ENCODE measurements at places on chromosomes 4 and X. TPM values are rescaled to one million over a fixed set of nuclear protein-coding genes. Genes with fewer than 3 reads are reported as not detected.

- no peaks in the 10 kb centered on the region for H3K36me3 ChIP-seq
- DNase-seq: no peak
- no peaks in the 10 kb centered on the region for H3K27me3 ChIP-seq
- peak overlapping the region; percentile 92 for H3K27ac ChIP-seq
- H3K4me3 ChIP-seq: peak overlapping the region; percentile 83
Observed at GRCh38 chrX:154370300-154371016, 4.0 kb downstream of the FLNA start.

DNA sequence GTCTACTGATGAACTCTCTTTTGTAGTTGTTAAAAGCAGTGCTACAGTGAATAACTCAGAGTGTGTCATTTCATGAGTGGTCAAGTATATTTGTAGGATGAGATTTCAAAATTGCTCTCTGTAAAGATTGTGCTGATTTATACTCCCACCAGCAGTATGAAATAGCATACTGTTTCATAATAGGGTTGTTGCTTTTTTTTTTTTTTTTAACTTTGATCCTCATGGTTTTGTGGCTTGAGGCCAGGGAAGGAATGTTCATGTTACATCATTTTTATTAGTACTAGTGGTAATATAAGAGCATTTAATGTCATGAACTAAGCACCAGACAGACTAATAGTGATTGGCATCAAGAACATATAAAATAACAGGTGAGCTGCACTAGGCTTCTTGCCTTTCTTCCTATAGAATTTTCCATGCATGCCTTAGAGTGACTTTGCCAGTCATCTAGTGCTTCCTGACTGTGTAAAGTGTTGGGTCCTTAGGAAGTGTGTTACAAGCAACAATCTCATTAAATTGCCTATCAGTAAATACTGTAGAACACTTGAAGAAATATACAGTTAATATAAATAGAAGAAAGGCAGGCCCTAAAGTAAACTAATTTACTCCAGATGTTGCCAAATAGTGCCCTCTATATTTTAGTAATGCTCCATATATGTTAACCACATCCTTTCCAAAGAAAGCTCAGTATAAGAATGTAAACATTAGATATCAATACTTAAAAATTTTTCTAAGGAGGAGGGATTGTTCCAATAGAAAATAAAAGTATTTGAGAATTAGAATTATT, 38.6 kb upstream of the MSMO1 start:
- H3K27ac ChIP-seq: no peak overlapping the region
- no peaks in the 10 kb centered on the region for H3K4me1 ChIP-seq
- H3K36me3 ChIP-seq: peaks cover 10% of the 10 kb centered on the region
- no peaks in the 10 kb centered on the region for H3K27me3 ChIP-seq

DNA sequence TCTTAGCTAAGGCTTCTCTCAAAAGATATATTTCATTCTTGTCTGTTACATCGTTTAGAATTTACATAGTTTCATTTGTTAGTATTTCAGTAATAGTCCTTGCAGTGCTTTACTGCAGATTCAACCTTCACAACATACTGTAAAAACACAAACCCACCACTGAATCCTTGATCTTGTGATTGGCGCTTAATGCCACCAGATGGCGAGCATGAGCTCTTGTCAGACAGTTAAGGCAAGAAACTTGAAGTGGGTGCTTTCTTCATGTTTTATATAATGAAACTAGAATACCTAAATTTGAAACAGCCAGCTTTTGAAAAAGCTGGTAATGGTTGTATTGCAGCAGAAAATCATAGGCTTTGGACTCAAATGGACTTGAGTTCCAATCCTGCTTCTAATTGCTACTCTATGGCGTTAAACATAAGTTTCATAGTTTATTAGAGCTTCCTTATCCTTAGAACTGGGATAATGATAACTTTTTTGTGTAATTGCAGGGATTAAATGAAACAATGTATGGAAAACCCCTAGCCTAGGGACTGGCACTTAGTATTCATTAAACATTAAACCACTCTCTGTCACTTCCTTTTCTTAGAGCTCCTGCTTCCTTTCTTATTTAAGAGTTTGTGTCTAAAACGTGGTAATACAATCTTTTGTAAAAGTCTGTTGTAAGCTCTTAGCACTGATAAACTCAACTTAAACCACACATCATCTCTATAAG, 95.1 kb downstream of the USP9X start:
- no peak overlapping the region for H3K27ac ChIP-seq
- no peak overlapping the region for H3K4me3 ChIP-seq
- DNase-seq: no peak
- H3K36me3 ChIP-seq: no peaks in the 10 kb centered on the region
- H3K4me1 ChIP-seq: no peaks in the 10 kb centered on the region
- H3K27me3 ChIP-seq: no peaks in the 10 kb centered on the region

DNA sequence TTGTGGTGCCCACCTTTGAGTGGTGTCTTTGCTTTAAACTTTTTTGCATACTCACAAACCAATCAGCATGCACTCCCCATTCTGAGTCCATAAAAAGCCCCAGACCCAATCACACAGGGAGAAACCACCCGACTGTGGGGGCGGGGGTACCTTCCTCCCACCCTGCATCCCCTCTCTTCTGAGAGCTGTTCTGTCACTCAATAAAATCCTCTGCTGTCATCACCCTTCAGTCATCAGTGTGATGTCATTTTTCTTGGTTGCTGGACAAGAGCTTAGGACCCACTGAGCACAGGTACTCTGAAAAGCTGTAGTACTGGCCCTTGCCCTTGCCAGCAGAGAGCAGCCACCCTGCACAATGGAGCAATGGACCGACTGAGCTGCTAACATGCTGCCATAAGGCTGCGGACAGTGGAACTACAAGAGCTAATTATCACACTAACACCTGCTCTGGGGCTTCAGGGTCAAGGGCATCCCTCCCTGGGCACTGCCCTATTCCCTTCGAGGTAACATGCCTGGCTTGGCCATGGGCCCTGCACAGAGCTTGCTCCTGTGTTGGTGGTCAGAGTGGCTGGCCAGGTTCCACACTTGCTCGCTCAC, 62.9 kb upstream of the PGRMC2 start:
- no peak for DNase-seq
- H3K36me3 ChIP-seq: no peaks in the 10 kb centered on the region
- no peak overlapping the region for H3K4me3 ChIP-seq
- peaks cover 13% of the 10 kb centered on the region for H3K4me1 ChIP-seq
- H3K27me3 ChIP-seq: no peaks in the 10 kb centered on the region

DNA sequence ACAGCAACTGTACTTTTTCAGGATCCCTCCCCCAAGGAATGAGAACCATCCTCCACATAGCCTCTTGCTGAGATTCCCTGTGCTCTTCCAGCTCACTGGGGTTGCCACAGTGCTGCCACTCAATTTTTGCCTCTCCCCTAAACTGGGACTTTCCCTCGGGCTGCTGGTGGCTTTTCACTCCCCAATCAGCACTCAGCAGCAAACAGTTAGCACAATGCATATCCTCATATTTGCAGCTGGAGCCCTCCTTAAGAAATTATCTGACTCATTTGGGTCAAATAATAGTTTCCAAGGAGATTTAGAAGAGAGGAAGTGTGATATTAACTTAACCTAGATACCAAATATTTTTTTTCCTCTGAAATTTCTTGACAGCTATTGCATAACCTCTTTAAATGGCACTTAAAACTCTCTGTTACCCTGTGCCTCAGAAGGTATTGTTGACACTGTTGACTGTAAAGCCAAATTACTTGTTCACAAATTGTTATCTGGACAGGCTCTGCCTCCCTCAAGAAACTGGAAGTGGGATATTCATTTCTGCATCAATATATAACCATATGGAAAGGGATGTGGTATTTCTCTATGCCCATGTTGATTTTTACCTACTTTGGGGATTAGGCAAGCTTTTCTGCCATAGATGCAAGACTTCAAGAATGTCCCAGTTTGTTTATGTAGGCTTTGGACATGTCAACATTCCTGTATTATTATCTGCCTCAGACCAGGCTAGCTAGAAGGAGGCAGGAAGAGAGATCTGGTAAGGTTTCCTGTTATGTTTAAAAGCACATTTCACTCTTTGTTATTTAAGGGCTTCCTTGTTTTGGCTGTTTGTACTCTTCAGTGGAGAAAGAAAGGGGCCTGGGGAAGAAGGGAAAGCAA, 58.0 kb downstream of the SEPTIN11 start:
- no peaks in the 10 kb centered on the region for H3K36me3 ChIP-seq
- no peak for DNase-seq
- H3K27me3 ChIP-seq: no peaks in the 10 kb centered on the region
- no peak overlapping the region for H3K4me3 ChIP-seq
- H3K27ac ChIP-seq: no peak overlapping the region

DNA sequence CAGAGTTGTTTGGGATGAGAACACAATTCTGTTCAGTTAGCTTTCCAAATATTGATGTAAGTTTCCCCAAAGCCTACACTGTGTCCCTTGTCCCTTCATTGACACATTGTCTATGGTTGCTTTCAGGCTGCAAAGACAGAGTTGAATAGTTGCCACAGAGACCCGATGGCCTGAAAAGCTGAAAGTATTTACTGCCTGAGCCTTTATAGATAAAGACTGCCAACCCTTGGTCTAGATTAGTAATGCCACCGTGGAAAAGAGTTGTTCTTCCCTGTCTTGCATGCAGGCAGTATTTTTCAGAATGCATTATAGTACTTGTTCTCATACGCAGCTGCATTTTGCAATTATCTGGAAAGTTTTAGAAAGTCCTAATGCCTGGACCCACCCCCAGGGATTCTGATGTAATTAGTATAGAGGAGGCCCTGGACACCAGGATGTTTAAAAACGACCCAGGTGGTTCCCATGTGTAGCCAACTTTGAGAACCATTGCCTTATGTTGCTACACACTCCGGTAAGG, 180.8 kb downstream of the FRMPD4 start:
- no peak overlapping the region for H3K27ac ChIP-seq
- no peak overlapping the region for H3K4me3 ChIP-seq
- no peaks in the 10 kb centered on the region for H3K36me3 ChIP-seq
- no peaks in the 10 kb centered on the region for H3K4me1 ChIP-seq
- no peak for DNase-seq

GRCh38 chr4:152278505-152279233, 257.2 kb downstream of the FBXW7 start:
- no peak overlapping the region for H3K4me3 ChIP-seq
- H3K27me3 ChIP-seq: no peaks in the 10 kb centered on the region
- no peak overlapping the region for H3K27ac ChIP-seq
- H3K4me1 ChIP-seq: no peaks in the 10 kb centered on the region

- no peak for DNase-seq
- H3K4me1 ChIP-seq: no peaks in the 10 kb centered on the region
- no peaks in the 10 kb centered on the region for H3K27me3 ChIP-seq
- no peaks in the 10 kb centered on the region for H3K36me3 ChIP-seq
- no peak overlapping the region for H3K4me3 ChIP-seq
Observed at GRCh38 chrX:134721766-134722532, 63.7 kb upstream of the PLAC1 start.

GRCh38 chr4:60396341-60397049, 803.6 kb upstream of the ADGRL3 start:
- no peaks in the 10 kb centered on the region for H3K27me3 ChIP-seq
- no peak for DNase-seq
- no peaks in the 10 kb centered on the region for H3K36me3 ChIP-seq
- no peak overlapping the region for H3K4me3 ChIP-seq
- no peaks in the 10 kb centered on the region for H3K4me1 ChIP-seq

AMTN gene
- not detected for total RNA-seq

KLKB1 gene
- total RNA-seq: 3.7 TPM

BEND2 gene
- total RNA-seq: not detected

ARX gene
- not detected for total RNA-seq

ADH6 gene
- not detected for total RNA-seq

CT83 gene
- not detected for total RNA-seq

FAM241A gene
- 3.3 TPM for total RNA-seq

KDM5C gene
- total RNA-seq: 56.8 TPM

MAGEB10 gene
- not detected for total RNA-seq
